ENCODE measurements at places on chromosomes 12 and 14. TPM values are rescaled to one million over a fixed set of nuclear protein-coding genes. Genes with fewer than 3 reads are reported as not detected.

MYF5 gene
- total RNA-seq = not detected

DHRS2 gene
- not detected for total RNA-seq

SERPINA6 gene
- total RNA-seq = not detected

OR4E2 gene
- total RNA-seq = not detected

RAD9B gene
- total RNA-seq = 0.19 TPM

GPR132 gene
- total RNA-seq = not detected

NEUROD4 gene
- not detected for total RNA-seq

C12orf50 gene
- total RNA-seq = not detected

CPM gene
- total RNA-seq = 5.9 TPM
